ENCODE measurements at places on chromosomes 1 and 21.

DNA sequence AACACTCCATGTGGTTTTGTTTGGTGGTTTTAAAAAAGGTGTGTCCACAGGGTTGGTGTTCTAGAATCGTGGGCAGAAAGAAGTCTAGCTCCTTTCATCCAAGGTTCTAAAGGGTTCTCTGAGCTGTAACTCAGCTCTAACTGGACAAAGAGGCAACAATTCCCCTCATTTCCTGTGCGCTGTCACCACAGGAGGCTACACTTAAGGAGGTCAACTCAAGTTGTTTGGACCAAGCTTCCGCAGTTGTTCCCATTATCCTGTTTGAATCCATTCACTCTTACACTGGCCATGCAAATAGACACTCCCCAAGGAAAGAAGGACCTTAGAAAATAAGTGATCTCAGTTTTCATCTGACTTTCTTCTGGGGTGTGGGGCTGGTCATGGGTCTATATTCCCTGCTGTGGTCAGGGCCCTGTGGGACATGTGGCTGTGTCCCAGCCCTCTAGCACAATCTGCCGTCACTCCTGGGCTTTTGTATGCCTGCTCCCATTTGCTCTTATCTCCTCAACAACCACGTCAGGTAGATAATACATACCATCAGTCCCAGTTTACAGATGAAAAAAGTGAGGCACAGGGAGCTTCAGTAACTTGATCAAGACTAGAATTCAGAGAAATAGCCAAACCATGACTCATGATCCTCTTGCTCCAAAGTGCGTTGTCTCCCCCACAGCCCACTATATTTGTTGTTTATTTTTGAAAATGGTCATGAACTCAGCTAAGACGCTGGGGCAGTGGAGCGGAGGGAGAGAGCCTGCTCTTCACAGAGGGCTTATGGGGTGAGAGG lies 103.6 kb downstream of the RHOU start:
- no peak for DNase-seq

DNA sequence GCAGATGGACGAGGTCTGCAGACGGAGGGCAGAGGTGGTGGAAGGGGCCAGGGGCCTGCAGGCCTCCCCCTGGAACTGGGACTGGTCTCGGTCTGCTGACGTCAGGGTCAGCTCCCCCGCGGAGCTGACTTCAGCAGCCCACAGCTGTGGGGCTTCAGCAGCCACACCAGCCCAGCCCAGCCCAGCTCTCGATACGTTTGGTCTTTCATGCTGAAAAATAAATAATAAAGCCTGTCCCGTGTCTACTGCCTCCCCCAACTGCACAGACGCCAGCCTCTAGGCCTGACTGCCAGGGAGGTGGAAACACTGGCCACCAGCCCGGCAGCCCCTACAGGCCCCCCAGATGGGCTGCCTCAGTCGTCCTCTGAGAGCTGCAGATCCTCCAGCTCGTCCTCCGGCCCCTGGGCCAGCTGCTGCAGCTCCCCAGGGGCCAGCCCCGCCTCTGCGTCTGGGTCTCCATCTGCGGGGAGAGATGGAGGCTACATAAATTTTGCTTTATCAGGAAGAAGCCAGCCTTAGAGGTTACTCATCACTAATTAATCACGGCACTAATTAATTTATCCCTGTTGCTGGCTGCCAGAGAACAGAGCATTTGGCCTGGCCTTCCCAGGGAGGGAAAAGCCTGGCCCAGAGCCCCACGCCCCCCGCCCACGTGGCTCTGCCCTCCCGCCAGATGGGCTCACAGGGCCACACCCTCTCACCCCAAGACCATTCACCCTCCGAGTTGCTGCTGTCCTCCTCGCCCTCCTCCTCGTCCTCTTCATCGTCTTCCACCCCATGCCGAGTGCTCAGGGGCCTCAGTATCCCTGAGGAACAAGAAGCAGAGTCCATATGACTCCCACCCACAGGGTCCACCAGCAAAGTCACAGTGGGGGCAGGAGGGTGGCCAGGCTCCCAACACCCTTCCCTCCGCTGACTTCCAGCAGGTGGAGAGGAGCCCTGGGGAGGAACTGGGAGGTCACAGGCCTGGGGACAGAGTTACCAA lies 14.4 kb downstream of the NOC2L start:
- no peak for DNase-seq

- no peak for DNase-seq
These were observed 13.6 kb downstream of the SDCCAG8 start for GRCh38 chr1:243269461-243269801.

DNA sequence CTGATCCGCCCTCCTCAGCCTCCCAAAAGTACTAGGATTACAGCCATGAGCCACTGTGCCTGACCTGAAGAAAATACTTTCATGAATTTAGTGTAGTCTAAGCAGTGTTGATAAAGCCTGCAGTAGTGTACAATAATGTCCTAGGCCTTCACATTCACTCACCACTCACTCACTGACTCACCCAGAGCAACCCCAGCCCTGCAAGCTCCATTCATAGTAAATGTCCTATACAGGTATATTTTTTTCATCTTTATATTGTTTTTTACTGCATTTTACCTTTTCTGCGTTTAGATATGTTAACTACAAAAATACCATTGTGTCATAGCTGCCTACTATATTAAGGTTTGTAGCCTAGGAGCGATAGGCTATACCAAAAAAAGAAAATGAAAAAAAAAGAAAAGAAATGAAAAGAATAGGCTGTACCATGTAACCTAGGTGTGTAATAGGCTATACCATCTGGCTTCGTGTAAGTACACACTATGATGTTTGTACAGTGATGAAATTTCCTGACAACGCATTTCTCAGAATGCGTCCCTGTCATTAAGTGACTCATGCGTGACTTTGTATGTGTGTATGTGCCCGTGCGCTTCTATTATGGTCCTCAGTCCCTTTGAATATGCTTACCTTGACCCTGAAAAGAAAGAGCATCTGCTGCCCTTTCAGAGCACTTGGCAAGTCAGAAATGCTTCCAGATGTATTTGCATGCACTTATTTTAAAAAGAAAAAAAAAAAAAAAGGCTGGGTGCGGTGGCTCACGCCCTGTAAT lies 9.2 kb upstream of the SLAMF8 start:
- DNase-seq: no peak
